ENCODE measurements at places on chromosomes 1 and 21.

- peak overlapping the region; percentile 39 for H3K27ac ChIP-seq
- H3K27me3 ChIP-seq, result no peaks in the 10 kb centered on the region
- H3K4me3 ChIP-seq, result no peak overlapping the region
- peaks cover 15% of the 10 kb centered on the region for H3K36me3 ChIP-seq
- no peak for DNase-seq
Measured at GRCh38 chr1:111470596-111470995, 3.2 kb upstream of the C1orf162 start.

DNA sequence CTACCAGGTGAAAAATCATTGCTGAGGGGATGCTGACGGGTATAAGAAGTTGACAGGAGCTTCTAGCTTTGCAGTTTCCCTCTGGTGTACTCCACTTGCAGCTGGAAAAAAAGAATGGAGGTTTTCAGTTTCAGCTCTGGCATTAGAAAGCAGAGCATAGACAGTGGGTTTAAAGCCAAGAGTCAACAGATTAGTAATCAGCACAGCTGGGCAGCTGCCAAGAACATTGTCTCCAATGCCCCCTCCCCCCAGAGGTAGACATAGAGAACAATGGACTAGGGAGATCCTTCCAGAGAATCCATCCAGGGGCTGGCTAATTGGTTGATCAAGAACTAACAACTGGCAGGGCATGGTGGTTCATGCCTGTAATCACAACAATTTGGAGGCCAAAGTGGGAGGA is 10.1 kb upstream of the ZBTB8B start:
- no peak overlapping the region for H3K27ac ChIP-seq
- no peak for DNase-seq
- H3K4me1 ChIP-seq, result no peaks in the 10 kb centered on the region
- no peaks in the 10 kb centered on the region for H3K36me3 ChIP-seq
- H3K27me3 ChIP-seq, result no peaks in the 10 kb centered on the region

DNA sequence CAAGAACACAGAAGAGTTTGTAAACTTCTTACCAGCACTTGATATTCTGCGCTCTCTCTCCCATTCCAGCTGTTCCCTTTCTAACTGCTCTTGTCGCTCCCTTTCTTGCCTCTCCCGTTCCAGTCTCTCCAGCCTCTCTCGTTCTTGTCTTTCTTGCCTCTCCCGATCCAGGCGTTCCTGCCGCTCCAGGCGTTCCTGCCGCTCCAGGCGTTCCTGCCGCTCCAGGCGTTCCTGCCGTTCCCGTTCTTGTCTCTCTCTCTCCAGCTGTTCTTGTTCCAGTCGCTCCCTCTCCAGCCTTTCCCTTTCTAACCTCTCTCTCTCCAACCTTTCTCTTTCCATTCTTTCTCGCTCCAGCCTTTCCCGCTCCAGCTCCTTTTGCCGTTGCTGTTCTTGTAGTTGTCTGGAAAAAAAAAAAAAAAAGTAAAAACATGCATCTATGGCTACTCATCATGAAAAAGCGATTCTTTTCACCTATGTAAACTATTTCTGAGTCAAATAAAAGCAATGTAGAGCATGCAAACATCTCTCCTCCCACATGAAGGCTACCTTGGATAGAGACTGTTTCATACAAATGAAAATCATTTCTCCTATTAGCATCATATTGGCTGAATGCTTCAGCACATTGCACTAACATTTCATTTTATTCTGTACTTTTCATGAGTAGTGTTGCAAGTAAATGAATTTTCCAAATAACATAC is 91.5 kb upstream of the LBR start:
- DNase-seq, result peak; percentile 70
- H3K4me1 ChIP-seq, result peaks cover 49% of the 10 kb centered on the region
- H3K27ac ChIP-seq, result no peak overlapping the region
- H3K36me3 ChIP-seq, result no peaks in the 10 kb centered on the region
- H3K4me3 ChIP-seq, result no peak overlapping the region
- no peaks in the 10 kb centered on the region for H3K27me3 ChIP-seq

DNA sequence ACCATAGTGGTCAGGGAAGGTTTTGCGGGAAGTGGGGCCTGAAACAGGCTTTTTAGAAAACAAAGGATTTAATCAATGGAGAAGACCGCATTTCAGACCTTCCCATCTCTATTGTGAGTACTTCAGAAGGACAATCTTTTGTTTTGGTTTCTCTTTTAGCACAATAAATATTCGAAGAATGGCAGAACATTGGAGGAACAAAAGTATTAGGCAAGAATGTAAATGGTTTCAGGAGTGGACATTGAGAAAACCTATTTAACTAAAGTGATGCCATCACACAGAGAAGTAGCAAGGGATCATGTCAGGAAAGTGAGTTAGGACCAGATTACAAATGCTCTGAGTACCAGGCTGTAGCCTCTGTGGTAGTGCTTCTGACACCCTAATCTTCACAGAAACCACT is 26.8 kb upstream of the UBE2U start:
- H3K27ac ChIP-seq, result no peak overlapping the region
- DNase-seq, result no peak
- H3K4me1 ChIP-seq, result no peaks in the 10 kb centered on the region
- no peaks in the 10 kb centered on the region for H3K27me3 ChIP-seq

DNA sequence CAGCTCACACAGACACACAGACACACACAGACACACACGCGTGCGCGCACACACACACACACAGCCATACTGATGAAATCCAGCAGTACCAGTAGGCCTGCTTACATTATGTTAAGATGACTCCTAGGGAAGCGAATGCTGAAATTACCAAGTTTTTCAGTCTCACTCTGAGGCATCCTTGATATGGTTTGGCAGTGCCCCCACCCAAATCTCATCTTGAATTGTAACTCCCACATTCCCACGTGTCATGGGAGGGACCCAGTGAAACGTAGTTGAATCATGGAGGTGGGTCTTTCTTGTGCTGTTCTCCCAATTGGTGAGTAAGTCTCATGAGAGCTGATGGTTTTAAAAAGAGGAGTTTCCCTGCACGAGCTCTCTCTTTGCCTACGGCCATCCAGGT is 64.1 kb downstream of the TIAM1 start:
- DNase-seq, result no peak
- H3K27me3 ChIP-seq, result no peaks in the 10 kb centered on the region
- H3K27ac ChIP-seq, result no peak overlapping the region
- no peak overlapping the region for H3K4me3 ChIP-seq
- no peaks in the 10 kb centered on the region for H3K36me3 ChIP-seq

DNA sequence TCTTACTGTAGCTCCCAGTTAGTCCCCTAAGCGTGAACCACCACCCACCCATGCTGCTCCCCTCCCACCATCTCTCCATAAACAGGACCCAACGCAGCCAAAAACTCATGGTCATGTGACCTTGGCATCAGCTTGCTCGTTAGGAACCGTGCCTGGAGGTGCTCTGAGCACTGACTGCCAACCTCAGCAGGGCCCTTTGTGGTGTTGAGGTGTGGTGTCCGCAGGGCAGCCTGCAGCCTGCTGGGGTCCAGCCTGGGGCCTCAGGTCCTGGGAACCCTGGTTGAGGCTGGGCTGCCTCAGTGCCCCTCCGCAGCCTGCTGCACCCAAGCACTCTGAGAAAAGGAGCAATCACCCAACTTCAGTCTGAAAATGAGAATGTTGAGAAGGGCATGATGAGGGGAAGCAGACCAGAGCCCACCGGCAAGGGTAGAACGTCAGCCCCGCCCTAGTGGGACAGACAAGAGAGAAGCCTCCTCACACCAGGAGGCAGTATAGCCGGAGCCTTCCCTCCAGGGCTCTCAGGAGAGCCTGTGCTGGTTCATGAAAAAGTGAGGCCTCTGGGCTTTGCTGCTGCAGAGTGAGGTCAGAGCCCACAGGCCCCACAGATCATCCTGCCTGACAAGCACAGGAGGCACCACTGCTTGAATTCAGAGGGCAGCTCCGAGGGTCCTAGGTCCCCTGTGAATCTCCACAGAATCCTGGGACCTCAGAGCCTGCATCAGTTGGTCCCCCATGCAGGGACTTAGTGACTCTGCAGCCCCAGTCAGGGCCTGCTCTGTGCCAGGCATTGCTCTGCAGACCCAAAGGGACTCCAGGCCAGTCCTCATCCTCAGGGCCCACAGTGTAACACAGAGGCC is 4.9 kb upstream of the COL6A2 start:
- H3K4me3 ChIP-seq, result no peak overlapping the region
- peak overlapping the region; percentile 100 for H3K27ac ChIP-seq
- DNase-seq, result peak; percentile 90
- H3K36me3 ChIP-seq, result no peaks in the 10 kb centered on the region
- no peaks in the 10 kb centered on the region for H3K27me3 ChIP-seq

GRCh38 chr1:108053270-108054013 is 88.5 kb upstream of the VAV3 start:
- peak; percentile 50 for DNase-seq
- no peaks in the 10 kb centered on the region for H3K27me3 ChIP-seq
- no peak overlapping the region for H3K27ac ChIP-seq
- no peaks in the 10 kb centered on the region for H3K4me1 ChIP-seq

DNA sequence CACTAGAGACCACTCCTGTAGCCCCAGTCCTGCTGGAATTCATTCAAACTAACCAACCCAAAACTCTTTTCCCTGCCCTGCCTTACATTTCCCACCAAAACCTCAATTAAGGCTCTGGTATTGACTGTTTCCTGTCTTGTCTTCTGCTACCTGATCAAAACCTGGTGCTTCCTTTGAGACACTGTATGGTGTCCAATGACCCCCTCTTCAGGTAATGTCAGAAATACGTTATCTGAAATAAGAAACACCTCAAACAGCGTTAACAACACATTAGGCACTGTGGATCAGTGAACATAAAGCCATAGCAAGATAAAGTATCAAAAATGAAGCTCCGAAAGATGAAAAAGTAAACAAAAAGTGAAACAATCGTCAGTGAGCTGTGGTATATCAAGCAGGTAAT is 343.2 kb upstream of the ZP4 start:
- H3K4me1 ChIP-seq, result no peaks in the 10 kb centered on the region
- no peak overlapping the region for H3K27ac ChIP-seq
- H3K36me3 ChIP-seq, result no peaks in the 10 kb centered on the region
- DNase-seq, result no peak
- no peaks in the 10 kb centered on the region for H3K27me3 ChIP-seq

GRCh38 chr21:18601146-18601545 is 197.6 kb upstream of the TMPRSS15 start:
- no peaks in the 10 kb centered on the region for H3K27me3 ChIP-seq
- H3K4me3 ChIP-seq, result no peak overlapping the region
- no peak overlapping the region for H3K27ac ChIP-seq
- no peak for DNase-seq

DNA sequence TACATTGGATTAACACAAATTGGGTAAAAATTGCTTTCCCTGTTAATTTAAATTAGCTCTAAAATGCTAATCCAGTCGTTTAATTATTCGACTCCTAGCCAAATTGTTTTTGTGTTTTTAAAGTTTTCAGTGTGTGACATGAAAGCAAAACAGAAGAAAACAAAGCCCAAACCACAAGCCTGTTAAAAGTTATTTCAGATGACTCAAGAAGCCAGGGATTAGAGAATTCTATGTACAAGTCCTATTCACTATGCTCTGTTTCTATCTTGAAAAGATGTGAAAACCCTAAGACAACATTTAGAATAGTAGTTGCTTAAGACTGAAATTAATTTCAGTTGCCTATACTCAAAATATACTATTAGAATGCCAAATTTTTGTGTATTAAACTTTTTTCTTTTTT is 294.8 kb upstream of the ADAMTS5 start:
- H3K36me3 ChIP-seq, result no peaks in the 10 kb centered on the region
- no peaks in the 10 kb centered on the region for H3K27me3 ChIP-seq
- DNase-seq, result no peak
- H3K4me3 ChIP-seq, result no peak overlapping the region
- no peak overlapping the region for H3K27ac ChIP-seq

DNA sequence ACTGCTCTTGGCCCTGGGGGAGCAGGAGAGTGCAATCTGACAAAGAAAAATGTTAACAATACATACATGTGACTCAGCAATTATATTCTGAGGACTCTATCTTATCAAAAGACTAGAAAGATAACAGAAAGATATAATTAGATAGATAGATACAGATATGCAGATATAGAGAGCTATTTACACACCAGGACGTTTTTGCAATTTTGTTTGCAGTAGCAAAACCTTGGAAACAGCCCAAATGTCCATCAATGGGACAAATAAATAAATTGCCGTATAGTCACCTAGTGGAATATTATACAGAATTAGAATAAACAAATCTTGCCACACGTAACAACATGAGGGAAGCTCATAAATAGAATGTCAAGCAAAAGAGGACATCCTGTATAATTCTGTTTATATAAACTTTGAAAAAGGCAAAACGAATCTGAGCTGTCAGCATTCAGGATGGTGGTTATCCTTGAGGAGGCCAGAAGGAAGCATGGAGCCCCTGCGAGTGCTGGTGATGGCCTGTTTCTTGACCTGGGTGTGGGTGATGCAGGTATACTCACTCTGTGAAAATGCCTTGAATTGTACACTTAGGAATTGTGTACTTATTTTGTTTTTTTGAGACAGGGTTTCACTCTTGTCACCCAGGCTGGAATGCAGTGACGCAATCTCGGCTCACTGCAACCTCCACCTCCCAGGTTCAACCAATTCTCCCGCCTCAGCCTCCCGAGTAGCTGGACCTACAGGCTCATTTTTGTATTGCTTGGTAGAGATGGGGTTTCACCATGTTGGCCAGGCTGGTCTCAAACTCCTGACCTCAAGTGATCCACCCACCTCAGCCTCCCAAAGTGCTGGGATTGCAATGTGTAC is 12.8 kb upstream of the TRIM63 start:
- no peaks in the 10 kb centered on the region for H3K36me3 ChIP-seq
- DNase-seq, result no peak
- H3K27ac ChIP-seq, result no peak overlapping the region
- H3K4me3 ChIP-seq, result no peak overlapping the region
- no peaks in the 10 kb centered on the region for H3K4me1 ChIP-seq

DNA sequence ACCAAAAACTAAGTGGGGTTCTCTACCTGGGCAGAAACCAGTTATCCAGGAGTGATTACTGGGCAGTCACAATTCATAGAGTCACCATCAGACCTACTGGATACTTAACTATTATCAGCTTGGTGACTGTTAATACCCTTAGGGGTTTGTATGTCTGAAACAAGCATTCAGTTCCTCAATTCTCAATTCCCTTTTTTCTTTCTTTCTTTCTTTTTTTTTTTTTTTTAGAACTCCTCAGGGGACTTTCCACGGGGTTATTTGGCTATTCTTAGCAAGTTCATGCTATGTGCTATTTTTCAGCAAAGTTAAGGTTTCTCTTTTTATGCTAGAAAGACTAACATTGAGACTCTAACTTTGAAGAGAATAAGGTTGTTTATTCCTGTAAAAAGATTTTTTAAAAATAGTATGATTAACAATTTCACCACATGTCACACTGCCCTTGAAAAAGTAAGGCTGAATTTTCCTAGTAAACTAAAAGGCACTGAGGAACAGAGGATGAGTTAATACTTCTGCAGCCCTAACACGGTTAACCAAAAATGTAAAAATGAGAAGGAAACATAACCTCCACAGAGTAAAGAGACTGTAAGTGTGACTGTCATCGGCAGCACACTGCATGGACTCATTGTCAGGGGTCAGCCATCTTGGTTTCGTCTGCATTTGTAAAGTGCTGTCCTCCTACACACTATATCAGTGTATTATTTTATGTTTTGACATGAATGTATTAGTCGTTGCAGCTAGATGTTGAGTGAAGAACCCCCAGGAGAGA is 310.2 kb downstream of the NTNG1 start:
- no peak for DNase-seq
- no peaks in the 10 kb centered on the region for H3K4me1 ChIP-seq
- H3K36me3 ChIP-seq, result no peaks in the 10 kb centered on the region
- H3K4me3 ChIP-seq, result no peak overlapping the region

GRCh38 chr1:15758953-15759661 is 512 bp downstream of the FBLIM1 start:
- H3K4me3 ChIP-seq, result peak overlapping the region; percentile 79
- H3K4me1 ChIP-seq, result peaks cover 38% of the 10 kb centered on the region
- H3K27ac ChIP-seq, result peak overlapping the region; percentile 79
- DNase-seq, result no peak
